Suppressor macrophage treated with lipopolysaccharide for 1 hour (primary cell): ENCODE measurements at places on chromosomes 16 and 17.

DNA sequence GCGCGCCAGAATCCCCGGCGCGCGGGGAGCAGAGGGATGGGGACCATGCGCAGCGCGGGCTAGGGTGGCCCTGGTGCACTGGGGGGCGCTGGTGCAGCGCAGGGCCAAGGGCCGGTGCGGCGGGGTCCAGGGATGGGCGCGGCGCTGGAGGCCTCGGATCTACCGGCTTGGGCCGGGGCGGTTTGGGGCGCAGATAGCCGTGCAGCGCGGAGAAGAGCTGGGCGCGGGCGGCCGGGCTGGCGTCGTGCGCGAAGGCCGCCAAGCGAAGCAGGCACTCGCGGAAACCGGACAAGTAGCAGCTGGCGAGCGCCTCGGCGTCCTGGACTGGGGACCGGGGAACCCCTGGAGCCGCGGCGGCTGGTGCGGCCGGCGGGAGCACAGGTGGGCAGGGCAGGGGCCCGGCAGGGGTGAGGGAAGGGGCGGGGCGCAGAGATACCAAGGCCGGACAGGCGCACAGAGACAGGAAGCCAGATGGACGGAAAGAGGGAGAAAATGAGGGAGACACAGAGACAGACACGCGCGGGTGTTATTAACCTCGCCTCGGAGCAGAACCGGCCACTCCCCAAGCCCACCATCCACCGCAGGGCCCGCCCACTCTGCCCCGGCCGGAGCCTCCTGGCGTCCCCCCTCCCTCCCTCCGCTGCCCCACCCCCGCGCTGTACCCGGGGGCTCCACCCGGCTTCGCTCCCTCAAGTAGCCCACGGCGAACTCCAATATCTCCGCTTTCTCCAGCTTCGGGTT is 2.1 kb downstream of the HES7 start:
- DNase-seq: peak; percentile 58

GRCh38 chr17:47949946-47950345 is 7.7 kb downstream of the PRR15L start:
- no peak for DNase-seq

DNA sequence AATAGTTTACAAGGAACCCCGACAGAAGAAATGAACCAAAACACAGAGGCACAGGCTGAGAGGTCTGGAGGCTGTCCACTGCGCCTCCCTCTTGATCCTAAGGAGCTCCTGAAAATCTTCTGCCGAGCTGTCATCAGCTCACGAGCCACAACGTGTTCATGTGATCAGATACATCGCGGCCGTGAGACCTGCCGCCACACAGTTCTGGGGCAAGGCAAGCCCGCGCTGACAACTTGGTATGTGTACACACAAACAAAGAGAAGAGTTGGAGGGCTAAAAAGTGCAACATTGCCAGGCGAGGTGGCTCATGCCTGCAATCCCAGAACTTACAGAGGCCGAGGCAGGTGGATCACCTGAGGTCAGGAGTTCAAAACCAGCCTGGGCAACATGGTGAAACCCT is 7.6 kb downstream of the EXOC7 start:
- DNase-seq: no peak

- no peak for DNase-seq
These were observed 108.4 kb upstream of the METRNL start for GRCh38 chr17:82970818-82971590.
